Stimulated activated CD4-positive, alpha-beta T cell treated with anti-CD3 and anti-CD28 coated beads, Interleukin-1b, Interleukin-23, amount 100 ng/mL, for 4 hours (primary cell): ENCODE measurements at places on chromosomes 7 and 10.

DNA sequence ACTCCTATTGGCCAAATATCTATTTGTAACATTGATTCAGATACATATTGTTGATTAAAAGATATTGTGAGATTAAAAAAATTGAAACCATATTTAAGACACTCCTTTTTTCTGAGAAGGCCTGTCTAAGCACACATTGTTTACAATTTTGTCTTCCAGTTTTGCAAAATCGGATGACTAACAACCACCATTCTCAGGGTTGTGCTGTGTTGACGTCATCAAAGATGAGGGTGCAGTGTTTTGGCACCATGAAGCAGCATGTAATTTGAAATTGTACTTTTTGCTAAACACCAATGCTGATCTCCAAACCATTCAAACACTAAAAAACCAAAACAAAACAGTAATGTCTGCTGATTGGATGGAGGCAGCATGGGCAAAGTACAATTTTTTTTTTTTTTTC is 7.4 kb downstream of the CREB5 start:
- no peak for DNase-seq

GRCh38 chr7:50164559-50165170 is 71.6 kb upstream of the ZPBP start:
- DNase-seq: no peak

DNA sequence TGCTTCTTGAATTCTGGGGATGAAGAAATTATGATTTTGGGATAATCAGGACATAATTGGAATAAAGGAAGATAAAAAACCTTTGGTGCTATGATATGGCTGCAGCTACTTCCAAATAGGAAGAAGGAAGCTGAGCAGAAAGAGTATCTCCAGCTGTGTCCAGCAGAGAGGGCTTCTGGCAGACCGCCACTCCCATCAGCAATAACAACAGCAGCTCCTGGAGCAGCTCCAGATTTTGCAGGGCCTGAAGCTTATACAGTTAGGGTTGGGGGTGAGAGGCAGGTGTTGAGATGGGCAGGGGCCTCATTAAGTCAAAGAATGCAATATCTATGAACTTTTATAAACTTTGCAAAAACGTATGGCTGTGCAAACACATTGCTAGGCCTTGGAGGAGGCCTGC is 62.3 kb downstream of the C10orf120 start:
- no peak for DNase-seq

GRCh38 chr7:24290004-24290641 is 6.1 kb downstream of the NPY start:
- no peak for DNase-seq

- DNase-seq: no peak
These were observed 58.3 kb downstream of the REEP3 start for GRCh38 chr10:63579371-63580014.

DNA sequence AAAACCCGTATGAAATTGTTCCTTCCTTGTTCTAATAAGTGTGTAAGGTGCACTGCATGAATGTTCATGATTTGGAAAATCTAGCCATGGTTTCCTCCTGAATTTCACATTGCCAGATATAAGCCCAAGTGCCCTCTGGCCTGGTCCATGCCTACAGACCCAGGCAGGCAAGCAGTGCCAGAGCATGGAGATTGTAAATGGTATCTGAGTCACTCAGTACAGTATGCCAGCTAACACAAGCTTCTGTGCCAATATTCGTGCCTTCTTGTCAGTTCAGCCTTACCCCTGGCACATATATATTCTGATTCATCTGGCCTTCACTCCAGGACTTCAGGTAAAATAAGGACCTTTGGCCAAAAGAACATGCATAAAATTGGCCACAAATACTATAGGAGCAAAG is 38.4 kb upstream of the PDE1C start:
- DNase-seq: no peak

GRCh38 chr7:22952306-22953015 is 61.5 kb downstream of the HYCC1 start:
- DNase-seq: no peak

- no peak for DNase-seq
These were observed 139.8 kb upstream of the RSU1 start for GRCh38 chr10:16957038-16957437.
